ENCODE measurements at places on chromosomes 2 and 18. TPM values are rescaled to one million over a fixed set of nuclear protein-coding genes. Genes with fewer than 3 reads are reported as not detected.

- no peak overlapping the region for H3K4me3 ChIP-seq
- no peaks in the 10 kb centered on the region for H3K4me1 ChIP-seq
- H3K36me3 ChIP-seq = no peaks in the 10 kb centered on the region
These were observed 14.9 kb downstream of the IGFBP2 start for GRCh38 chr2:216648105-216648504.

GRCh38 chr18:36526611-36527010 is 229.1 kb downstream of the FHOD3 start:
- H3K4me3 ChIP-seq = no peak overlapping the region
- no peak overlapping the region for H3K27ac ChIP-seq
- no peak for DNase-seq
- H3K4me1 ChIP-seq = no peaks in the 10 kb centered on the region

DNA sequence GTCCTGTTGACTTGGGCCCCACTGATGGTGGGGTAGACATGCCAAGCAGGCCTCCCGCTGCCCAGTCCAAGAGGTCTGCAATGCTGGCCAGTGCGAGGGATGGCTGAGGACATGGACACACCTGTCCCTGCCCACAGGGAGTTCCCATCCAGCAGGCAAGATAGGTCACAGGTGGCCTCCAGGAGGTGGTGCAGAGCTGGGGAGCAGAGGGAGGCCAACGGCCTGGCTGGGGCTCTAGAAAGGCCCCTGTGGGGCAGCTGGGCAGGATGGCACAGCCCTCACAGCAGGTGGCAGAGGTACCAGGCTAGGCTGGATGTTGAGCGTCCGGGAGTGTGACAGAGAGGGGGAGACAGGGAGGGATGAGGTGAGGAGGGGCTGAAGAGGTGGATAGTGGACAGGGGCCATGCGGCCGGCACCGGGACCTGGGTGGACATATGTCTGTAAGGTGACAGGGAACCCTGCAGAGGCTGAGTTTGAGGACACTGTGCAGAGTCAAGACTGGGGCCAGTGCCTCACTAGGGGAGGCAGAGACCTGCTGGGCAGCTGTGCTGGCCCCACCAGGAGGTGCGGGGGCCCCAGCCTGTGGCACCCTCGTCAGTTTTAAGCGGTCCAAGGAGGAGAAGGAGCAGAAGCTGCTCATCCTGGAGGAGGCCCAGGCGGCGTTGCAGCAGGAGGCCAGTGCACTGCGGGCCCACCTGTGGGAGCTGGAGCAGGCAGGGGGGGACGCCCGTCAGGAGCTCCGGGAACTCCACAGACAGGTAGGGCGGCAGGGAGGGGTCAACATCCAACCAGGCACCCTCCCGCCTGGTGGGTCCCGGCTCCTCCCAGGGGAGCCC is 34.3 kb upstream of the SNED1 start:
- no peaks in the 10 kb centered on the region for H3K4me1 ChIP-seq
- H3K4me3 ChIP-seq = no peak overlapping the region
- H3K27ac ChIP-seq = no peak overlapping the region
- no peaks in the 10 kb centered on the region for H3K27me3 ChIP-seq

The UGT1A4 gene
- not detected for total RNA-seq

The ITGB6 gene
- total RNA-seq = 4.6 TPM

The REG1B gene
- total RNA-seq = not detected

The CHRND gene
- 300 TPM for total RNA-seq

The ANKRD30BL gene
- not detected for total RNA-seq

DNA sequence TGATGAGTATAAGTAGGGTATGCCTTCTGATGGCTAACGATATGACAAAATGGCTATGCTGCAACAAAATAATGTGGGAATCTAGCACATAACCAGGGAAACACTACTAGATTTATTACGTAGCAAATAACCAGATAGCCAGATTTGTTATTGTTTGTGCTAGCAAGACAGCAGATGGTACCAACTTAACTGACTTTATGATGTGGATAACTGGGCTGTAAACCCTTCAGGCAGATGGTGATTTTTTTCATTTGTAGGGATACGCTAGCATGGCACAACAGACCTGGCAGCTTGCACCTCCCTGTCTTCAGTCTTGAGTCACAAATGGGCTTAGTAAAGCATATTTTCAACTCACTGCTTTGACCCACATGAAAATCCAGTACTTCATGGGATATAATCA is 48.7 kb downstream of the PRELID3A start:
- H3K4me1 ChIP-seq = no peaks in the 10 kb centered on the region
- H3K36me3 ChIP-seq = peaks cover 81% of the 10 kb centered on the region
- no peak for DNase-seq
- H3K4me3 ChIP-seq = no peak overlapping the region

The AGXT gene
- not detected for total RNA-seq

DNA sequence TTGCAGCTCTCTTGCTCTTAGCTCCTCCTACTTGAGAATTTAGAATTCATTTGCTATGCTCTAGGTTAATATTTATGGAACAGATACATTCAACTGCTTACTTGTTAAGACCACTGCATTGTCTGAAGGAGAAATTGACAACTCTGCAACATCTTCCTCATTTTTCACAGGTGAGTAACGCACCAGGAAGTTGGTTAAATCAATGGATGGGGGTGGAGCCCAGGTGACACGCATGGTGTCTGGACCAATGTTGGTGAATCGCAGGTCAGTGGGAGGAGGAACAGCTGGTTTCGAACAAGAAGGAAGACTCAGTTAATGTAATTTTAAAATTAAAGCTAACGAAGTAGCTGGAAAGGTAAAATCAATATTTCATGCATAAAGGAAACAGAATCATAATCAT is 44.3 kb downstream of the FN1 start:
- no peaks in the 10 kb centered on the region for H3K4me1 ChIP-seq
- H3K27ac ChIP-seq = no peak overlapping the region
- peaks cover 35% of the 10 kb centered on the region for H3K36me3 ChIP-seq
- H3K4me3 ChIP-seq = no peak overlapping the region

- no peaks in the 10 kb centered on the region for H3K36me3 ChIP-seq
- no peaks in the 10 kb centered on the region for H3K27me3 ChIP-seq
- H3K4me3 ChIP-seq = no peak overlapping the region
- H3K4me1 ChIP-seq = no peaks in the 10 kb centered on the region
- no peak overlapping the region for H3K27ac ChIP-seq
These were observed 75.6 kb downstream of the FASTKD2 start for GRCh38 chr2:206840999-206841398.

GRCh38 chr18:8937160-8938094 is 165.1 kb upstream of the NDUFV2 start:
- no peak for DNase-seq
- H3K4me1 ChIP-seq = no peaks in the 10 kb centered on the region
- H3K36me3 ChIP-seq = no peaks in the 10 kb centered on the region
- no peaks in the 10 kb centered on the region for H3K27me3 ChIP-seq

The PLB1 gene
- total RNA-seq = 4.9 TPM

DNA sequence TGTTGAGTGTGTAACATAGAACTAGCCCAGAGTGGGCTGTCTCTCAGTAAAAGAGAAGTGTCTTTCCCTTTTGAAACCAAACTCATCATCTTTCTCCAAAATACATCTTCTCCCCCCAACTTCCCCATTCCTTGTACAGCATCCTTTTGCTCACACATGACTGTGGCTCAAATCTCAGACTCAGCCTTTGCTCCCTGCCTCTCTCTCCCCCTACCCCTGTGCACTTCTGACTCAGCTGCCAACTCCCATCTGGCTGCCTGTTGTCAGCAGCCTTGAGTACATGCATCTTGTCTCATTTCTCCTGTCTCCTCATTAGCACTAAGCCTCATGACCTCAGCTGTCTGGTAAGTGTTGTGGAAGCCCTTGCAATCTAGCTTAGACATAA is 18.1 kb upstream of the MGAT4A start:
- H3K4me3 ChIP-seq = no peak overlapping the region
- H3K27me3 ChIP-seq = peaks cover 11% of the 10 kb centered on the region
- peak; percentile 33 for DNase-seq
- no peaks in the 10 kb centered on the region for H3K36me3 ChIP-seq
